ENCODE measurements at places on chromosomes 7 and 10. TPM values are rescaled to one million over a fixed set of nuclear protein-coding genes. Genes with fewer than 3 reads are reported as not detected.

Gene POLR2J
- total RNA-seq, result 37.1 TPM

DNA sequence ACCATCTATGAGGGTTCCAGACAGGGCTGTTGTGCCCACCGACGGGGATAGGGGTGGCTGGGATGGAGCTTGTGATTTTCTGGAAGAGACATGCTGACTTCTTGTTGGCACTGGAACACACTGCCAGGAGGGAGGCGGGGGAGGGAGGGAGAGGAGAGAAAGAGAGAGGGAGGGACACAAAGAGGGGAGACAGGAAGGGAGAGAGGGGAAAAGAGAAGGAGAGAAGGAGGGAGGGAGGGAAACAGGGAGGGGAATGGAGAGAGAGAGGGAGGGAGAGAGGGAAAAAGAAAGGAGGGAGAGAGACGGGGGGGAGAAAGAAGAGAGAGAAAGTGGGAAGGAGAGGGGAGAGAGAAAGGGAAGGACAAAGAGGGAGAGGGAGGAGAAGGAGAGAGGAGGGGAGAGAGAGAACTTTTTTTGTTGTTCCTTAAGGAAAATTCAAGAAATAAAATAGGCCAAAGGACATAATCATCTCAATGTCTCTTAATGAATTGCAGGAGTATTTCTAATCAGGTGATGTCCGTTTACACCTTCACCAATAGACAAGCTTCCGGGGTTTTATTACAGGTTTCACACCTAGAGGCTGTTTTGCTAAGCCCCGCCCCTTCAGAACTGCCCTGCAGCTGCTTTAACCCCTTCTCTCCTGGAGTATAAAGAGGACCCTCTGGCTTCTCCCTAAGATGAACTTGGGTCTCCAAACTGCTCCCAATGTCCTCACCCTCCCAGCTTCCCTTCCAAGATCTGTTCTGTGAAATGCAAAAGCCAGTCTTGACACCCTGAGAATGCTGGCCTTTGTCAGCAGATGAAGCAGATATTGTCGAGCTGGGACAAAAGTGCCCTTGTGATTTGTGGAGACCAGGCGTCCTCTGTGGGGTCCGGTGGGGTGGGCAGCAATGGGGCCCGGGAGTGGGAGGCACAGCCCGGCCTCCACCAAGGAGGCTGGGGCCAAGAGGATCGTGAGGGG is 82.0 kb upstream of the GTF2IRD1 start:
- DNase-seq, result no peak

DNA sequence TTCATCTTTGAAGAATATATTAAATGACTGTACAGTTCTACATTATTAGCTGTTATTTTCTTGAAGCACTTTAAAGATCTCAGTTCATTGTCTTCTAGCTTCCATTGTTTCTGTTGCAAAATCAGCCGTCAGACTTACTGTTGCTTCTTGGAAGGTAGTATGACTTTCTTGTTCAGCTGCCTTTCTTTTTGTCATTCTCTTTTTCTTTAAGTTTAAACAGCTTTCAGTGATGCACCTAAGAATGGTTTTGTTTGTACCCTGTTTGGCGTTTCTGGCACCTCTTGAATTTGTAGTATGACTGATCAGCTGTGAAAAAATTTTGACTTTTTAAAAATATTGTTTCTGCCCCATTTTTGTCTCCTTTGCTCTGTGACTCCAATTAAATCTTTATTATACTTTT is 9.3 kb downstream of the MKLN1 start:
- no peak for DNase-seq

Gene ACTR3C
- 0.47 TPM for total RNA-seq

DNA sequence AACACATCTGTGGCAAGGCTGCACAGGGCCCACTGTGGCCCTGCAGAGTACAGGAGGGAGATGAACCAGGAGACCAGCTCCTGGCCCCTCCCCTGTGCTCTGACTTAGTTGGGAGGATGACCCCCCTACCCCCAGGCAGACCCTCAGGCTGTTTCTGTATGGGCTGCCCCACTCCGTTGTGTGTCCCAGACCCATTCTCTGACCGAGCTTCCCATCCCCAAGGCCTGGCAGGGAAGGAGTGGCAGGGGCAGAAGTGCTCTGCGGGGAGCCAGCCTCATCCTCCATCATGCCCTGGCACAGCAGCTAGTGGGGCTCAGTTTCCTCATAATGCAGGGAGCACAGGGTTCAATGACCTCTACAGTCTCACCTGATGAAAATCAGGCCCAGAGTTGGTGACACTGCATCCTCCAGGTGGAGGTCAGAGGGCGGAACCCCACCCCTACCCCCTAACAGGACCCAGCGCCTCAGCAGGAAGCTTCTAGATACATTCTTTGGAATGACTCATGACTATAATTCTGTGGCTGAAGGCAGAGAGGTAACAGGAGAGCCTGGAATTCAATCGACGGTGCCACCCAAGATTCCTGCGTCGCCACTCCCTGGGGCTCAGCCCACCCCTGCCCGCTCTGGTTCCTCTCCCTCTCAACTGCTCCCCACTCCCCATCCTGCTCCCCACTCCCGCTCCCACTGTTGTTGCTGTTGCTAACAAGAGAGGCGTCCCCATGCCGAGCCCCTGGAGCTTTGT is 18.2 kb downstream of the PODXL start:
- no peak for DNase-seq

Gene H2BK1
- total RNA-seq, result not detected

- DNase-seq, result no peak
Observed at GRCh38 chr10:92734301-92734700, 44.5 kb downstream of the HHEX start.

Gene UCMA
- total RNA-seq, result not detected

Gene SPDYE11
- total RNA-seq, result 0.11 TPM

DNA sequence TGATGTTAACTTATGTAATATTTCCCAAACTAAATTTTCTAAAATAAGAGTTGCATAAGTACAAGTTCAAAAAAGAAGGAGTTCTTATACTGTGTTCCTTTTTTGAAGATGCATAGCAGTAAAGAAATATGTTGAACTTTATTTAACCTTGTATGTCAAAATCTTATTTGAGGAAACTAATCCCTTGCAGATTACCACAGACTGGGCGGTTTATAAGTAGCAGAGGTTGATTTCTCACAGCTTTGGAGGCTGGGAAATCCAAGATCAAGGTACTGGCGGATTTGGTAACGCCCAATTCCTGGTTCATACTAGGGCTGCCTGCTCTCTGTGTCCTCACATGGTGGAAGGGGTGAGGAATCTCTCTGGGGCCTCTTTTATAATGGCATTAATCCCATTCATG is 68.5 kb downstream of the GNAT3 start:
- no peak for DNase-seq

Gene LBX1
- not detected for total RNA-seq

DNA sequence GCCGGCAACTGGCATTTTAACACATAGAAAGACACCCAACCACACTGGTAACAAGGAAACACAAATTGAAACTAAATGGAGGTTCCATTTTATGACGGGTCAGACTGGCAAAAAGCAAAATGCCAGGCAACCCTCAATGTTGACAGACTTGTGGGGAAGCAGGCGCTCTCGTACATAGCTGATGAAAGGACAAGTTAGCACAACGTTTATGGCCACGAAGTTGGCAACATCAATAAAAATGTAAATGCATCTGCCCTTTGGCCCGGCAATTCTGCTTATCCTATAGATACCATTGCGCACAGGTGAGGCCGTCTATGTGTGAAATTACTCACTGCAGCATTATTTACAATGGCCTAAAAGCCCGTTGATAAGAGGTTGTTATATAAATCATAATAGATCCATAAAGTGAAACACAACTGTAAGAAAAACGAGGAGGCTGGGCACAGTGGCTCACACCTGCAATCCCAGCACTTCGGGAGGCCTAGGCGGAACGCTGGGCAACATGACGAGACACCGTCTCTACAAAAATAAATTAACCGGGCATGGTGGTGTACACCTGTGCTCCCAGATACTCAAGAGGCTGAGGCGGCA is 39.8 kb downstream of the FOXL3 start:
- no peak for DNase-seq

DNA sequence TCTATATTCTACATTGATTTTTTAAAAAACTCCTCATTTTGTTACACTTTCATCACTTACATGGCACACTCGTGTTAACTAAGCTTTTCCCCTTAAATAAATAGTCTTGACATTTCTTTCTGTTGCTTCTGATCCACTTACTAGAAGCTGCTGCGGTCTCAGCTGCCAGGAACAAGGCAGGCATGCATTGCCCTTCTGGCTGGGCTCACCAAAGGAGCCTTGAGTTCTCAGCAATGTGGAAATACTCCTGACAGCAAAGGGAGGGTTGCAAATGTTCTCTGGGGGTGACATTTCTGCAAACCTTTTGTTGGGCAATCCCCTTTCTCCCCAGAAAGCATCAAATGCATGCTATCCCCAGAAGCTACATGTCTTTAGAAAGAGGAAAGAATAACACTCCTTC is 350.1 kb downstream of the PRPF18 start:
- no peak for DNase-seq

Gene SEM1
- total RNA-seq, result 73.5 TPM

DNA sequence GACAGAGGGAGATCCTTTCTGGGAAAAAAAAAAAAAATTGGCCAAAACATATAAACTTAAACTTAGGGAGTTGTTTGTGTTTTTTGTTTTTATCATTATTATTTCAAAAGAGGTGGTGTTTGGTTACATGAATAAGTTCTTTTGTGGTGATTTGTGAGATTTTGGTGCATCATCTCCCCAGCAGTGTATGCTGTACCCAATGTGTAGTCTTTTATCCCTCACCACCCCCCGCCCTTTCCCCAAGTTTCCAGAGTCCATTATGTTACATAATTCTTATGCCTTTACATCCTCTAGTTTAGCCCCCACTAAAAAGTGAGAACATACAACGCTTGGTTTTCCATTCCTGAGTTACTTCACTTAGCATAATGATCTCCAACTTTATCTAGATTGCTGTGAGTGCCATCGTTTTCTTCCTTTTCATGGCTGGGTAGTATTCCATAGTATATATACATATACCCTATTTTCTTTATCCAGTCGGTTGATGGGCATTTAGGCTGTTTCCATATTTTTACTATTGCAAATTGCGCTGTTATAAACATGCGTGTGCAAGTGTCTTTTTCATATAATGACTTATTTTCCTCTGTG is 148.1 kb upstream of the ZNF92 start:
- DNase-seq, result no peak

- DNase-seq, result no peak
Observed at GRCh38 chr10:28633750-28634149, 43.6 kb upstream of the BAMBI start.

DNA sequence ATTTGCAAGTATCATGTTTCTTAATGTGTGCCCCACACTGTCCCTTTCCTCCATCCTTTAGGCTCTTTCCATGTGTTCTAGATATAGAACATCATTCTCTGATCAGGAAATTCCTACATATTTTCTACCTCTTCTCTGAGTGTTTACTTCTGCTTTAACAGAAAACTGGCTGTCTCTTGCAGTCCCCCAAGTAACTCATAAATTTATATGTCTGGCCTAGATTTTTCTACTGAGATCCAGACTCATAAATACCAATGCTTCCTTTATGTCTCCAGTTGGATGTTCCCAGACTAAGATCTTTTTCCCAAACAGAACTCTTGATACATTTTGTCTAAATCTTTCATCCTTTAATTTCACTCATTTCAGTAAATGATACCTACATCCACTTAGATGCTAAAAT is 181.8 kb downstream of the CDK14 start:
- no peak for DNase-seq

DNA sequence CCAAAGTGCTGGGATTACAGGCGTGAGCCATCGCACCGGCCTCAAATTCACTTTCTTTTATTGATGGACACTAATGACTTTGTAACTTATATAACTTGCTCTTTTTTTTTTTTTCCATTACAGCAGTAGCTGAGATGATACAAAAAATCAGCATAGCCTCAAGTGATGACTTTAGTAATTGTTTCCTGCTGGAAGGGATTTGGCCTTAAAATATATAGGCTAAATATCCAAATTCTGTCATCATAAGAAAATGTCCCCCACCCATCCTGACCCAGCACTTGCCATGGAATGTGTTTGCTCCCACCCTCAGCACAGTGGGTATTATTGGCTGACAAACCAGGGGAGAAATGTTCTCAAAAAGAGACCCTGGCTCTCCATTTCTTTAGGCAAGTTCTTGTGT is 1264.1 kb upstream of the AUTS2 start:
- no peak for DNase-seq

DNA sequence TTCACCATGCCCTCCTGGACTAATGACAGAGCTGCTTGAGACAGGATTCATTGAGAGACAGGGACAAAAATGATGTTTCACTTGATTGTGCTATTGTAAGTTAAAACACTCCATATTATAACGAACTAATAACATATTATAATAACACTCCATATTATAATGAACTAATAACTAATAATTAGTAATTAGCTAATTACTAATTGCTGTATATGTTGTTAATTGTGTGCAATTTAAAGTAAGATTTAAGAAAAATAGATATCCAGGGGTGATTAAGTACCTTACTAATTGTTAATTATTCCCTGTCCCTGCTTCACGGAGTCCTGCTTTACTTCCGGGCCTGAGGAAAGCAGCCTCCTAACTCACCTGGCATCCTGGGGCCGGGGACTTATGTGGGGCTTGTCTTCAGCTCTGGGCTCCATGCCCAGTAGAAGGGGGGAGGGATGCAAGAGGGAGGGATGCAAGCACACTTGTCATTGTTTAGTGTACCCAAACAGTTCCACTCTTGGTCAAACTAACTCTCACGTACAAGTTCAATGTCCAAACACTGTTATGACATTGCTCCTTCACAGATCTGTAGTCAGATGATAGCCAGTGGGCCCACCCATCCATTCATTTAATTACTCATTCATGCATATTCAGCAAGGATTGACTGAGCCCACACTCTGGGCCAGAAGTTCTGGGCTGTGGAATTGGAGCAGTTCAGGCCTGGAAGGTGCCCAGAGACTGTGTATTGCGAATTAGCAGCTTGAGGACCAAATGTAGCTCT is 53.8 kb downstream of the COL13A1 start:
- DNase-seq, result no peak

- no peak for DNase-seq
Observed at GRCh38 chr10:120538091-120538490, 81.1 kb downstream of the PLPP4 start.

- no peak for DNase-seq
Observed at GRCh38 chr7:157310676-157311185, 26.1 kb upstream of the DNAJB6 start.

- DNase-seq, result no peak
Observed at GRCh38 chr7:78367280-78367773, 568.8 kb downstream of the PHTF2 start.

GRCh38 chr7:91929463-91929862 is 11.2 kb upstream of the AKAP9 start:
- no peak for DNase-seq

DNA sequence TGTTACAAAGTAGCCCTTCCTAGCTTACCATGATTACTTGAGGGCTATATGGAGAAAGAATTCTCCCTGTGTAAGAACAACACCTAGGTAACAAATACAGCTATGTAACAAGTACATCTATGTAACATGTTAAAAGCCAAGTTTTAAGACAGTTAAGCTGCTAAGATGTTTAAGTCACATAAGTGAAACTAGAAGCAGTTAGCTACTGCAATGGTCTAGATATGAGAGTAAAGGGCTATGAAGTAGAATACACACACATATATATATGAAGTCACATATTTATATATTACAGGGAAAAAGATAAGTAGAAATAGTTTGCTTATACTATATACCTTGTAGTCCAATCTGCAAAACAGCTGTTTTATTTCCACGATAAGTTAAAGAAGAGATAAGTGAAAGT is 14.4 kb downstream of the POT1 start:
- DNase-seq, result no peak

GRCh38 chr10:26468291-26468690 is 30.1 kb downstream of the APBB1IP start:
- no peak for DNase-seq

Gene MYO3A
- 4.7 TPM for total RNA-seq

Gene A1CF
- total RNA-seq, result 0.07 TPM

All from mesothelial cell of epicardium (in vitro differentiated cells).